ENCODE measurements at places on chromosomes 12 and 14.

GRCh38 chr14:61269321-61270083, 11.6 kb downstream of the TMEM30B start:
- peak; percentile 78 for DNase-seq

- DNase-seq = peak; percentile 62
These were observed 578 bp downstream of the DCAF5 start for GRCh38 chr14:69152181-69152901.

- no peak for DNase-seq
These were observed 131.2 kb downstream of the KCNH5 start for GRCh38 chr14:62914025-62914424.

- DNase-seq = no peak
These were observed 85.3 kb downstream of the SLC25A47 start for GRCh38 chr14:100408350-100409002.

- DNase-seq = no peak
These were observed 405.0 kb downstream of the TRHDE start for GRCh38 chr12:72677139-72677538.

- no peak for DNase-seq
These were observed 27.1 kb downstream of the NT5DC3 start for GRCh38 chr12:103813949-103814348.

- no peak for DNase-seq
These were observed 33.0 kb downstream of the MPHOSPH9 start for GRCh38 chr12:123199936-123200335.

DNA sequence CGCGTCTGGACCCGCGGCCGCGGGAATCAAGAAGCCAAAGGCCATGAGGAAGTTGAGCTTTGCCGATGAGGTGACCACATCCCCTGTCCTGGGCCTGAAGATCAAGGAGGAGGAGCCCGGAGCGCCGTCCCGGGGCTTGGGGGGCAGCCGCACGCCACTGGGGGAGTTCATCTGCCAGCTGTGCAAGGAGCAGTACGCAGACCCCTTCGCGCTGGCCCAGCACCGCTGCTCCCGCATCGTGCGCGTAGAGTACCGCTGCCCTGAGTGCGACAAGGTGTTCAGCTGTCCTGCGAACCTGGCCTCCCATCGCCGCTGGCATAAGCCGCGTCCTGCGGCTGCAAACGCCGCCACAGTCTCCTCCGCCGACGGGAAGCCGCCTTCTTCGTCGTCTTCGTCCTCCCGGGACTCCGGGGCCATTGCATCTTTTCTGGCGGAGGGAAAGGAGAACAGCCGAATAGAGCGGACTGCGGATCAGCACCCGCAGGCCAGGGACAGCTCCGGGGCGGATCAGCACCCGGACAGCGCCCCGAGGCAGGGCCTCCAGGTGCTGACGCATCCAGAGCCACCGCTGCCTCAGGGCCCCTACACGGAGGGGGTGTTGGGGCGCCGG, 1.0 kb downstream of the INSM2 start:
- DNase-seq = peak; percentile 70

GRCh38 chr12:108914121-108914531, 34.2 kb downstream of the DAO start:
- DNase-seq = no peak

- peak; percentile 23 for DNase-seq
These were observed 320.2 kb upstream of the SFSWAP start for GRCh38 chr12:131390412-131391334.

GRCh38 chr12:257521-258321, 4.9 kb downstream of the SLC6A13 start:
- no peak for DNase-seq

DNA sequence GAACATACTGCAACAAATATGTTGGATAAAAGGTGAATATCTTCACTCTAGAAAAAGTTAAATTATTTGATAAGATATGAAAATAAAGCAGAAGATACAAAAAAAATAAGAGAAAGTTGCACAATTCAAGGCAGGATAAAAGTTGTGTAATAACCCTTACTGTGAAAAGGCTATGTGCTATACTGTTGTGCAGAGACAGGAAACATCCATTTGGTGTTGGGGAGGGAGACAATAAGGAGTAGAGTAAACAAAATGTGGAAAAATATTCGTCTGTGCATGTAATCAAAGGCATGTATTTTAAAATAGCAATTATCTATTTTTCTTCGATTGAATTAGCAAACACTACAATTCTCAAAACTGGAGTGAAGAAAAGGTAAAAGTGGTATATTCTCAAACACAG, 34.8 kb downstream of the PTHLH start:
- no peak for DNase-seq

DNA sequence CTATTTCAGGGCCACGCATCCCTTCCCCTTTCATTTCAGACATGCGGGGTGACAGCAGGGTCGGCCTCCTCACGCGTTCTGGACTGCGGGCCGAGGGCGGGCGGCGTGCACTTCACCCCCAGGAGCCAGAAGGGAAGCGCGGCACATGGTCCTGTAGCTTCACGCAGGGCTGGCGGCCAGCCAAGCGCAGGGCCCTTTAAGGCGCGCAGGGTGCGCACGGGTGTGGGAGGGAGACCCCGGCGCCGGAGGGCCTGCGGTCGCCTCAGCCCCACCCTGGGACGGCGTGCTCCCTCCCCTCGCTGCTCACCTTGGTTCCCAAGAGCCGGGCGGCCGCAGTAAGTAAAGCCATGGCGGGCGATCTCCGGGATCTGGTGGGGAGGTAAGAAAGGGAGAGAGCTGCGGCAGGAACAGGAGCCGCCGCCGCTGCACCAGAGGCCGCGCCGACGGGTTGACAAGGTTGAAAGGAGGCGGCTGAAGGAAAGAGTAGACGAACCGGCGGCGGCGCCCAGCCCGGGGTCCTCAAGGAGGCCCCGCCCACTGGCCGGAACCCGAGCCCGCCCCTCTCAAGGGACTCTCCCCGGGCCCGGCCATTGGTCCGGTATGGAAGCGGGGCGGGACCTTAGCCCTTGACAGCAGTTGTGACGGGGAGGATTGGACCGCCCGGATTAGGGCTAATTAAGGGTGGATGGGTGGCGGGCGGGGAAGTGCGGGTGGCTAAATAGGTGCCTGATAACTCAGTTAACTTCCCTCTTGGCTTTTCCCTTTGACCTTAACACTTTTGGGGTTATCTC, at the start of gene CS:
Gene CS (minus strand): TSS at position 478 of the 791 bp plus-strand sequence. CDS start 129 bp downstream, at position 349.
- DNase-seq = peak; percentile 99

GRCh38 chr12:51270951-51271518, 820 bp upstream of the SMAGP start:
- DNase-seq = no peak

DNA sequence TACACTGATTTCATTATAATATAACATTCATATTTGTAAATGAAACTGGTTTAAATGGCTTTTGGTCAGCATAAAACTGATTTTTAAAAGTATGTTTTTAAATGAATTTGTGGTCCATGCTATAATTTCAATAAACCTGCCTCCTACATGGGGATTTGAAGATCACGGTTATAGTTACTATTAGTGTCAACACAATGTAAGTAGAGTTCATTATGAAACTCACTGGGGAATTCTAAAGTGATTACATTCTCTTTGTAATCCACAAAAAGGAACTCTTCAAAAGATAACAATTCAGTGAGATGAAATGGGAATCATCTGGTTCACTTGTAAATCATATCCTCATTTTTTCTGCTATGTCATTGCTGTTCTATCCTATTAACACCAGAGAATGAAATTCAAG, 204.5 kb upstream of the G2E3 start:
- DNase-seq = no peak

- no peak for DNase-seq
These were observed 324.8 kb upstream of the FAR2 start for GRCh38 chr12:28824193-28824846.

DNA sequence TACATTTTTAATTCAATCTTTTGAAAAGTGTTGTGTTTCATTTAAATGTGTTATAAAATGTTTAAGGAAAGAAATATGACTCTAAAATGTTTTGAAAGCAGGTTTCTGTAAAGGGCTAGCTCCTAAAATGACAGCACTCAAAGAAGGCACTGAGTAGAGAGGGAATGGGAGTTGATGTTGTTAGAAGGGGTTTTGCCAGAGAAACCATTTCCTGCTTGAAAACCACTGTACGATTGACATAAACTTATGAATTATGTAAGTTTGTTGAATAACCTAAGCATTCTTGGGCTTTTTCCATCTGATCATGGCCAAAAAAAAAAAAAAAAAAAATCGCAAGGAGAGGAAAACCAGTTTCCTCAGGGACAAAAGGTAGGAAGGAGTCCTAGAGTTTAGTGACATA, 234.0 kb downstream of the EGLN3 start:
- DNase-seq = no peak

DNA sequence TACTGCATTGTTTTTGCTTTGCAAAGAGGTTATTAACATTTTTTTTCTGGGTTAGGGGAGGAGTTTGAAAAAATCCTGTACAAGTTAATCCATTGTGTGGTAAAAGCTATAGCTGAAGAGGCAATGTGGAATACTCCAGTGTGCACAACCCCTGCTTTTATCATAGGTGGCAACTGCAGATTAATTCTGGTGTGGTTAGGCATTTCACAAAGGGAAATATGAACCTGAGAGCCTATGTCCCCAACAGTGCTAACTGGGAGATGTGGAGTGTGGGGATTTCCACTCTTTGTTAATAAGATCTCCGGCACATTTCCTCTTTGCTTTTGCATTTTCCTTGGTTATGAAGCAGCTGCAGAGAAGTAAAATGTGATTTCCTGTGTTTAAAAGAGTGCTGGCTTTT, 33.6 kb downstream of the PRORP start:
- DNase-seq = peak; percentile 59

- no peak for DNase-seq
These were observed 887.0 kb downstream of the TMTC2 start for GRCh38 chr12:83573671-83574070.

GRCh38 chr12:124862768-124863415, 772 bp downstream of the SCARB1 start:
- DNase-seq = peak; percentile 68

- DNase-seq = no peak
These were observed 678 bp downstream of the TRMT61A start for GRCh38 chr14:103529383-103530365.

- peak; percentile 66 for DNase-seq
These were observed 21.3 kb downstream of the TBX3 start for GRCh38 chr12:114662512-114663177.

- no peak for DNase-seq
These were observed 218.9 kb upstream of the CDKN3 start for GRCh38 chr14:54177641-54178621.

DNA sequence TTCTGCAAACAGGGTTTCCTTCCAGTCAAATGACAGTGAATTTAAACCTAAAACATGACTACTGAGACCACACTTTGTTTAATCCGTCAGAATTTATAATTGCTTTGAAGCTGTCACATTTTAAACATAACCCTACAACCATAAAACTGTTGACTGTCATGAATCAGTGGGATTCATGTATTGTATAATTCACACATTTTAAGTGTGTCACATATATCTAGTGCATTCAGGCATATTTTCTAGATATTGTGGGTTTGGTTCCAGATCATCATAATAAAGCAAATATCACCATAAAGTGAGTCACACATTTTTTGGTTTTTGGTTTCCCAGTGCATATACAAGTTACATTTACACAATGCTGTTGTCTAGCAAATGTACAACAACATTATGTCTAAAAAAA, 304.4 kb downstream of the TMEM132D start:
- DNase-seq = no peak

DNA sequence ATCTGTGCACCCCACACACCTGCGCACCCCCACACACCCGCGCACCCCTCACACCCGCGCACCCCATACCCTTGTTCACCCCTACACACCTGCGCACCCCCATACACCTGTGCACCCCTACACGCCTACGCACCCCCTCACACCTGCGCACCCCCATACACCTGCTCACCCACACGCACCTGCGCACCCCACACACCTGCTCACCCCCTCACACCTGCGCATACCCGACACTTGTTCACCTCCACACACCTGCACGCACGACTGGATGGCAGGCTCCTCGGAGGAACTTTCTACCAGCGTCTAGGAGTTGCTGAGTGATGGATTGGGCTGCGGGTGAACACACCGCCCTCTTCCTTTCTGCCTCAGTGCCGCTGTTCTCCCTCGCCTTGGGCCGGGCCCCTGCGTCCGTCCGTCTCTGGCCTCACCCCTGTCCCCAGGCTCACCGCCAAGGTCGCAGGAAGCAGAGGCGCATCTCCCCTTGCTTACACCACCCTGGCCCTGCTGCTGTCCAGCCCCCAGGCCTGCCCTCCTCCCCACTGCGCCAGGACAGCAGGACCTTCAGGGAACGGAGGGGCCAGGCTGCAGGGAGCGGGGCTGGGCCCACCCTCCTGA, 20.7 kb upstream of the TMEM106C start:
- no peak for DNase-seq

DNA sequence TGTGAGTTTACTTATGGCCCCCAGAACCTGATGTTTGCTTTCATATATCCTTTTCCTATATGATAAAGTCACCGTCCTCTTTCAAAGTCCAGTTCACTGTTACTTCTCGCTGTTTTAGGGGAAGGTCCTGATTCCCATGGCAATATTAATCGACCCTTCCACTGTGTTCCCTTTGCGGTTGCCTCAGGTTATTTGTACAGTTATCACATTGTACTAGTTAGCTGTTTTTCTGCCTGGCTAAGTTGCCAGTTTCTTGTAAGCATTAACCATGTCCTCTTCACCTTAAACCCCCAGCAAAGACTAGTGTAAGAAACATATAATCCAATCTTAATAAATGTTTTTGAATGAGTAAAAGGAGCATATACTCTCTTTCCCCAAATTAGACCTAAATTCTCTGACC, 115.0 kb upstream of the PPFIA2 start:
- no peak for DNase-seq

DNA sequence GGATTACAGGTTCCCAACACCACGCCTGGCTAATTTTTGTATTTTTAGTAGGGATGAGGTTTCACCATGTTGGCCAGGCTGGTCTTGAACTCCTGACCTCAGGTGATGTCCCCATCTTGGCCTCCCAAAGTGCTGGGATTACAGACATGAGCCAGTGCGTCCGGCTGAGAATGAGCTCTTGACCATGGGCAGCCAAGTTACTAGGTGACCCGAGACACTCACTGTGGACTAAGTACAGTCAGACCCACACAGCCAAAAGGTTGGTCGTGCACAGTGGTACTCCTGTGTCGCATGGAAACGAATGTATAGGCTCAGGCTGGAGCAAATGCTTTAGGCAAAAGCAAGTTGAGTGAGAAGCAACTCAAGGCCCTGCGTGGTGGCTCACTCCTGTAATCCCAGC, 21.0 kb downstream of the DLK1 start:
- no peak for DNase-seq

DNA sequence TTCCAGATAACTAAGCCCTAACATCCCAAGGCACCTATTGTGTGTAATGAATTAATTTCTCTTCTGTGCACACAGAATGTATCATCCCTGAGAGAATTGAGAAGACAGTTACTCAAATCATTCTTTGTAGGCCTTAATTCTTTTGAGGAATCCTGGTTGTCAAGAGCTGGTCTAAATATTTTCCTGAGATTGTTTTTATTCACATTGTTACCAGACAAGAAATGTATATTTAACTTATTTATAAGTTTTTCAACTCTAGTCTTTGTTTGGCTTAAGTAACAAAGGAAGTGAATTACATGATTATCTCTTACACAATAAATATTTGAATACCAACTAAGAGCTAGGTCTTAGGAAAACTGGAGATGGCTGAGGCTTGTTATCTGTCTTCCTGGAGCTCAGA, 169.4 kb downstream of the DACT1 start:
- no peak for DNase-seq

Data from GM12865 (cell line).